Occipital lobe (tissue), 3 donors: ENCODE measurements at places on chromosomes 16 and 17.

GRCh38 chr17:43524945-43525575 lies 21.1 kb downstream of the ETV4 start:
- DNase-seq, result no peak

DNA sequence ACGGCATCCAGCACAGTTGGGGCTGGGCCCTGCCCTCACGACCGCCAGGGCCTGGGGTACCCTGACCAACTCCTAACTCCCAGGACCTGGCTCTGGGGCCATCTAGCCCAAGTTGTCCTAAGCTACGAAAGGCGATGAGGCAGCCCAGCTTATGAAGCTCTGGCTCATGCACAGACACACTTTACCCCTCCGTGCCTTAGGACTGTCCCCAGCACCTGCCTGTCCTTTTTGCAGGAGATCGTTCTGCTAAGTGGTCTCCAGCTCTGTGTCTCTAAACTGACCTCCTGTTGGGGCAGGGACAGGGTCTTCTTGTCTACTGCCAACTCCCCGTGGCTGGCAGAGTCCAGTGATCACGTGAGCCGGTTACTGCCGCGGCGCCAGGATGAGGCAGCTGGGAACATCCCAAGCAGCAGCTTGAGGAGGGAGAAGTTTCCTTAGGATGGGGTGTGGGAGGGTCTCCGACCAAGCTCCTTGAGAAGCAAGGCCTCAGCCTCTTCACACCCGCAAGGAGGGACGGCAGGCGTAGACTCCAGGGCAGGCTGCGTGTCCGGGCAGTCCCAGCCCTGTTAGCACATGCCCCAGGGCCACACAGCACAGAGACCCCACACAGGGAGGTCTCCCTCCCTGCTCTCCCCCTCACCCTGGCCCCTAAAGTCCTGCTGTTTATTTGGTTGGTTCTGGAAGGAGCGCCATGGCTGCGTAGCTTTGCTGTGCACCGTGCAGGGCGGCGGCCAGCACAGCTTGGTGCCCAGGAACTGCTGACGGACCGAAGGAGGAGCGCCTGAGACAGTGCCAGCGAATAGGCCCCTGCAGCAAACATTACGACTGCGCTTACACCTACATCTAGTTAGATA lies 16.4 kb upstream of the METRNL start:
- DNase-seq, result no peak

DNA sequence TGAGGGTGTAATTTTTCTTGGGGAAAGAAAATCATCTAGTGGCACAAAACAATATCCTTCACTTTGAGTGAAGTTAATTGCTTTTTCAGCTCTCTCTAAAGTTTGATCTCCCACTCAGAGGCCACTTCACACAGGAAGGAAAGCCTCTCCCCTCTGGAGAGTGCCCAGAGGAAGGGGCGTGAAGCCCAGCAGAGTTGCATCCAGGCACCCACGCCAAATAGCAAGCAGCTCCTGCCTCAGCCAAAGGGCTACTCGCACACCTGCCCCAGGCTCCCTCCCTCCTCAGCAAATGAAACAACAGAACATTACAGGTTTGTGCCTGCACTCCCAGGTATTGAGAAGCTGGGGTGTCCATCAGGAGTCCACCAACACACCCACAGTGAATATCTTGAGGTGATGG lies 183.0 kb upstream of the RPL38 start:
- no peak for DNase-seq

GRCh38 chr16:87527055-87527724 lies 34.4 kb upstream of the ZCCHC14 start:
- DNase-seq, result no peak

- no peak for DNase-seq
Measured at GRCh38 chr16:55257966-55258613, 65.9 kb upstream of the IRX6 start.

- no peak for DNase-seq
Measured at GRCh38 chr17:79979221-79979741, 56.4 kb downstream of the TBC1D16 start.

DNA sequence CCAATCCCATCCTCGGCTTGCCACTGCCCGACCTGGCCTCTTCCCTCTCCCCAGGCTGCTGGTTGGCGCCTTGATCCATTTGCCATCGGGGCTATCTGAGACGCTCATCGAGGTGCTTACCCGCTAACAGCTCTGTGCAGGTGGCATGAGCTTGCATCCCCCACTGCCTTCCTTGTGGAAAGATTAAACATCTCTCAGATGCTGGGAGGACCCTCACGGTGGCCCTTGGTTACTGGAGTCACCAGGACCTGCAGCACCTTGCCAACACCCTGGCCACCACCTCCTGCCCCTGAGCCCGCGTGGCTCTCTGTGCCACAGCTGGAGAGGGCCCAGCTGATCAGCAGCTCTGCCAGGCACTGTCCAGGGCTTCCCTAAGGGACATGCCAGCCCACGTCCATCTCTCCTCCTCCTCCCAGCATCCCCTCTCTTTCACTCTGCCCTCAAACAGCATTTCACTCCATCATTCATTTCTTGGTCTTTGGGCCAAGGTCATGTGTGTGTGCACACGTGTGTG lies 249.6 kb downstream of the RBFOX3 start:
- no peak for DNase-seq

DNA sequence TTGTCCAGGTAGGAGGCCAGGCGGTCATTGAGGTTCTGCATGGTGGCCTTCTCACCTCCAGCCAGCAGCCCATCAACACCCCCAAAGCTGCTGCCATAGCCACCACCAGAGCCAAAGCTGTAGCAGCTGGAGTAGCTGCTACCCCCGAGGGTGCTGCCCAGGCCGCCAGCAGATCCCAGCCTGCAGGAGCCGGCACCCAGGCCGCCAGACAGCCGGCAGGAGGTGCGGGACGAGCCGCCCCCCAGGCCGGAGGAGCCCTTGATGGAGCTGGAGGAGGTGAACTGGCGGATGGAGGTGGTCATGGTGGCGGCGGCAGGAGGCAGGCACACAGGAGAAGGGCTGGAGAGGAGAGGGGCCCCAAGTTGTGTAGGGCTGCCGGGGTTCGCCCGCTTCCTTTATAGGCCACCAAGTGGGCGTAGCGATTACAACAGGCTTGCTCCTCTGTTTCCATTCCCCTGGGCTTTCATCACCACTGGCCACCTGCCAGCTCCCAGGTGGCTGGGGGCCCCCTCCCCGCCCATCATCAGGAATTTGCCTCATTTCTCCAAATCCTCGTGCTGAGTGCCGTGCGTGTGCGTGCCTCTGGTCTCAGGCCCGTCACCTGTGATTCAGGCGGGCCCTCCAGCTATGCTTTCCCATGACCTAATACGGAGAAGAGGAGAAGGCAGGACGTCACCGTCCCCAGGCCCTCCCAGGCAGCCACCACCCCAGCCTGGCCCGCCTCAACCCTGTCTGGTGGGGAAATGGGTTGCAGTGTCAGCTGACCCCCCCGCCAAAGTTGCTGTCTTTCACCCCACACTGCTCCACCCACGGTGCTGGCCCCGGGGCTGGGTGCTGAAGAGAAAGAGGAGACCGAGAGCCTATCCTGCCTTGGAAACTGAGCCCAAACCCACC lies at the start of gene KRT17:
Gene KRT17 (minus strand): TSS at position 368 of the 894 bp plus-strand sequence. CDS start 66 bp downstream, at position 302.
- DNase-seq, result no peak

GRCh38 chr16:1917056-1917664 lies 1.1 kb downstream of the HS3ST6 start:
- DNase-seq, result no peak

DNA sequence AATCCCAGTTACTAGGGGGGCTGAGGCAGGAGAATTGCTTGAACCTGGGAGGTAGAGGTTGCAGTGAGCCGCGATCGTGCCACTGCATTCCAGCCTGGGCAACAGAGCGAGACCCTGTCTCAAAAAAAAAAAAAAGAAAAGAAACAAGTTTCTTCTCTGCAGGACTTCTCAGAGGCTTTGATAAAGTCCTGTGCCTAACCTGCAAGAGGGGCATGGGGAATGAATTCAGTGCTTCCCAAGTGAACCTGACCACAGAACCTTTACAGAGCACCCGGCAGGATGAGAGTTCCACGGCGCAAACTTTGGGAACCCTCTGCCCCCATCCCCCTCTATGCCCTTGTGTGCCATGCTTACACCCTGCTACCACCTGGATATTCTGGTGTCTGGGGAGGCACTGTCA lies 17.9 kb downstream of the ITGB4 start:
- no peak for DNase-seq

GRCh38 chr17:12140685-12141084 lies 120.0 kb downstream of the MAP2K4 start:
- DNase-seq, result no peak

DNA sequence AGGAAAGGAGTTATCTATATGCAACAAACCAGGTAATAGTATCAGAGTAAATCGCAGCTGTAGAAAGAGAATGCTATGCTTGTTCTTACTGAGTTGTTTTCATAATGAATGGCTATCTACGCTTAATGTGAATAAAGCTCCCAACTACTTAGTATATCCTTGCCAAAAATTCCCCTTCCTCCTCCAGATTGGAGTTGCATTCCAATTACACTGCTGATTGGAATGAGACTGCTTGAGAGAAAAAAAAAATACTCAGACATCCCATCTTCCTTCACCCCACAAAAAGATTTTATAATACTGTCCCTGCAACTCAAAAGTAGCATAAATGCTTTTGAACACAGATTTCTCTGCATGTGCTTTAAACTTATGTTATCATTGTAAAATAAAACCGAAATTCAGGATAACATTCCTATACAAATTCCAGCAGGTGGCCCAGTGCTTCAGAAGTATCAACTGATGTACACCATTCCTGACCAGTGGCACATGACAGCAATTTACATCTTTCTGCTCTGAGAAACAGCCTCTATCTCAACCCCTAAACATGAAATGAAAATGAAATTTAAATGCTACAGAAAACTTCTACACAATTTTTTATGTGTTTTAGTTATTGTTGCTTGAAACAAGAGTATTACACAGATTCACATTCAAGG lies 47.0 kb downstream of the SMURF2 start:
- DNase-seq, result no peak

DNA sequence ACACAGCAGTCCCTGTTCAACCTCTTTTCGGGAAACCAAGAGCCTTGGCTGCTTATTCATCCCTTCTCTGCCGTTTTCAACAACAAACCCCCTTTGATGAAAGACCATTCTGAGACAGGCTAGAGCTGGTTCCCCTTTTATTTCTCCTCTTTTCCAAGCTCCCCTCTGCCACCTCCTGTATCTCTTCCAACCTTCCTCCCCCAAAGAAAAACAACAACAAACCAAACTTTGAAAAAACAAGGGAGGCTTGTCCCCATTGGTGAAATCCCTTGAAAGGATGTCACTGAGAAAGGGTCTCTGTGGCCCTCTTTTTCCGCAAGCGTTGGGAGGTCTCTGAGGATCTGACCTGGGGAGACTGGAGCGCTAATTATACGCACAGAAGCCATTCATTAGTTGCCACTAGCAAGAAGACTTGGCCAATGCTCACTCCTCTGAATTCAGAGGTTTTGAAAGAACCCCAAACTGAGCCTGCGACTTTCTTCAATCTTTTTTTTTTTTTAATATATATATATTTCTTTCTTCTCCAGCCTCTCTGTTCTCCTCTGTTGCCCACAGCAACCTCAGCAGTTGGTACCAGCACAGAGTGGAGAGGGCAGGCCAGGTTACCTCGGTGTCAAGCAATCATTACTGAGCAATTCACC lies 101.4 kb downstream of the PITPNC1 start:
- no peak for DNase-seq

- DNase-seq, result no peak
Measured at GRCh38 chr16:79850348-79850747, 249.8 kb upstream of the MAF start.

DNA sequence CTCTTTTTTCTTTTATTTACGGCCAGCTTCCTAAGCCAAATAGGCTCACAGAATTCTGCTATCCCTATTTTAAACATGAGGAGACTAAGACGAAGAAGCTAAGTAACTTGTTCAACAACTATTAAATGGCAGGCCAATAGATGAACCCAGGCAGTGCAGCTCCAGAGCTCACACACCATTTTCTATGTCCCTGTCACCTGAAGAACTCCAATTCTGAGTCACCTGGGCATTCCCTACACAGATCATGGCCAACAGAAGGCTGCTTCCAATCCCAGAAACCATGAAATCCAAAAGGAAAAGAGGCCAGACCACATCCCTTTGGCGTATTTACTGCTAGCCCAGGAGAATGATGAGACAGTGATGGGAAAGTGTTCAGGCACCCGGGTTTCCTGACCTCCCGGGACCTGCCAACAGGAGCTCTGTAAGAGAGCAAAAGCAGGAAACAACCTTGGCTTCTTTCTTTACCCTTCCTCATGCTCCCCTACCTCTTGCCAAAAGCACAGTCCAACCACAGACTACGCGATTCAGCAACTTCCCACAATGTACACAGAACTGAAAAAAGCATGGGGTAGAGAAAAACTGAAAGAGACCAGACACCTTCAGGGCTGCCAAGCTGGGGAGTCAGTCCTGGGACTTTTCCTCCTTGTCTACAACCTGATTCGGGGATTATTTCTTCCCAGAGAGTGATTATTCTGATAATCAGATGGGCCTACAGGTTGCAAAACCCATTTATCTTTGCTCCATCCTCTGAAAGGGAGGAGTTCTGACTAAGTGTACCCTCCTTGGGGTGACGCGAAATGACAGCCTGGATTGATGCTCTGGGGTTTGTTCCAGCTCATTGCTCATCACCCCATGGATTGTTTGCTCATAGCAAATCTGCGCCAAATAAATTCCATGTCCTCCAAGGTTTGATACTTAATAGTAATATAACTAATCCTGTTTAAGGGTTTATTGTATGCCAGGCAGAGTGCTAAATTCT lies 47.8 kb upstream of the HAS3 start:
- DNase-seq, result no peak

DNA sequence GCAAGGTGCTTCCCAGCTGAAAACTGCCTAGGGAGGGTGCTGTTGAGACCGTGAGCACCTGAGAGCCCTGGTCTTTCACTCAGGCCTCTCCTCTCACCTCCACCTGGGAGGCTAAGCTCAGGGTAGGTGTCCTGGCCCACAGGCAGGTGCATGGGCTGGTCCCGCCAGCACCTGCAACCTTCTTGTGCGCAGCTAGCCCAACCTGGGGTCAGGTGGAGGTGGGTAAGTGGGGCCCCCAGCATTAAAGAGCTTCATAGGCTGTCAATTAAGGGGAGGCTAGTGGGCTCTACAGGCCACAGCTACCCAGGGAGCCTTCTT lies 8.7 kb downstream of the ADCY7 start:
- DNase-seq, result no peak

- DNase-seq, result no peak
Measured at GRCh38 chr16:10265770-10266615, 83.8 kb upstream of the GRIN2A start.

GRCh38 chr17:68152161-68152571 lies 95.7 kb upstream of the AMZ2 start:
- DNase-seq, result no peak

GRCh38 chr17:74521701-74522201 lies 9.5 kb downstream of the CD300LB start:
- no peak for DNase-seq

DNA sequence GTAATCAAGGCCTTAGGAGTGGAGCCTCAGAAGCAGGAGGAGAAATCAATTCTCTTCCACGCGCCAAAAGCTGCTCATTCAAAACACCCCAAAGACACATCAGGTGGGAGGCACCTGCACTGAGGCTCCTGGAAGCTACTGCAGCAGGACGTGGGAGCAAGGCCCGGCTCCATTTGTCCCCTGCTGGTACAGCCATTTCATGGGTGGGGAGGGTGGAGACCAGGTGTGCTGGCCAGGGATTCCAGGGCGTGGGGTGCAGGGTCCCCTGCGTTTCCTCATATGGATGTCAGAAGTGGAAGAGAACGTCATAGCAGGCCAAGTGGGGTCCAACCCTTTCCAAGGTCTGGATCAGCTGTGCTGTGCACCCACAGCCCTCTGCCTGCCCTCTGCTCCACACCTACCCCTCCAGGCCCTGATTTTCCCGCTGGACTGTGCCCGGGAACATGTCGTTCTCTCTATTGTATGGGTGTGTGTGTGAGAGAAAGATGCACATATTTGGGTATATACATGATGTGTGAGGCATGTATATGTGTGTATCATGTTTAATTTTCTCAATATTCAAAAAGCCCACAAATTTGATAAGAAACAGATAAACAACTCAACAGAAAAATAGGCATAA lies 39.2 kb upstream of the CBX4 start:
- DNase-seq, result no peak
